ENCODE measurements at places on chromosomes 4 and X.

- DNase-seq = no peak
These were observed at the start of gene HEPH for GRCh38 chrX:66163849-66164411. Gene HEPH (plus strand): TSS chrX:66164247. CDS start chrX:66170571, 6,324 bp downstream.

- DNase-seq = no peak
These were observed 93.0 kb upstream of the LDB2 start for GRCh38 chr4:16991450-16991849.

GRCh38 chrX:13754765-13755164, 20.2 kb downstream of the OFD1 start:
- DNase-seq = no peak

- no peak for DNase-seq
These were observed 403 bp upstream of the LGI2 start for GRCh38 chr4:25031077-25031621.

GRCh38 chrX:8010105-8010504, 82.9 kb upstream of the PNPLA4 start:
- no peak for DNase-seq

GRCh38 chr4:94621491-94622080, 136.2 kb upstream of the BMPR1B start:
- DNase-seq = peak; percentile 38

GRCh38 chr4:111530446-111530845, 614.8 kb upstream of the FAM241A start:
- DNase-seq = no peak

DNA sequence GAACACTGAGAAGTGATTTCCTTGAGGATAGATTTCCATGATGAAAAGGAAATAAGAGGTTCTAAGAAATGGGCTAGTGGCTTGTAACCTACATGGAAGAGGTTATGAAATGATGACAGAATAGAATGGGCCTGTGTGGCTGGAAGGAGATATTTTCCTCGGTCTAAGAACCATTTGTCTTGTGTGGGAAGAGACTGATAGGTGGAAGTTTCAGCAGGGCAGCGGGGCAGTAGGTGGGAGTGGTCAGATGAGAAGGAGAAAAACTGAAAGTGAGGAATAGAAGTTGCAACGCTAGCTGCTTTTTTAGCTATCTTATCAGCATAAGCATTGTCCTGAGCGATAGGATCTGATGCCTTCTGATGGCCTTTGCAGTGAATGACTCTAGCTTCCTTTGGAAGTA, 211.4 kb upstream of the GALNT7 start:
- DNase-seq = no peak

DNA sequence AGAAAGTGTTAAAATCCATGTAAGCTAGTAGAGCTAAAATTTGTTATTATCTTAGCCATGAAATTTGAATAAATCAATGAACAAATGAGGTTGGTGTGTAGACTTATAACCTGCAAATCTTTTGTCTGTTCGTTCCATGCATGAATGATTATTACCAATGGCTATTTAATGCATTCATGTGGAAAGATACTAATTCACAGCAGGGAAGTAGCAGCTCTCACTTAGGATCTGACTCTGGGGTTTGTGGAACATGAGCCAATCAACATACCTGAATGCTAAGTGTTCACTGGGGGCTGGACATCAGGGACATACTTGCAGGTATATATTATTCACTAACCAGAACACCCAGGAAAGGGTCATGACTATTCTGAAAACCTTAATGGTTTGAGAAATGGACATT, 444.1 kb downstream of the STIM2 start:
- DNase-seq = no peak

- no peak for DNase-seq
These were observed 13.4 kb upstream of the STK32B start for GRCh38 chr4:5037553-5038551.

DNA sequence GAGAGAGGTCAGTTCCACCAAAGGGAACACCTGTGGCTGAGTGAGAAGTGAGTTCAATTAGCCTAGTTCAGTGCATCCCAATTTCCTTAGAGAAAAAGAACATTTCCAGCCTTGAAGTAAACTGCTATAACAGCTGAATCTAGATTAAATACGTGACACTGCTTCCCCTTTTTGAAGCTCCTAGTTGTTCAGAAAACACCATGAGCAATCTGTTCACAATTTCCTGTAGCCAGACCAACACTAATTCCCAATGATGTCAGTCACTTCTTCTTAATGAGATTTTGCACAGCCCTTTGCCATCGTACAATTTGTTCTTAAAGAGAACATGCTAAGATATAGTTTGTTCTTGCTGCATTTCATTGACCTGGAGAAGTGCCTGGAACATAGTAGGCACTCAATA, 144.6 kb upstream of the EDNRA start:
- no peak for DNase-seq

- no peak for DNase-seq
These were observed 1.1 kb downstream of the DOCK11 start for GRCh38 chrX:118496763-118497079.

- DNase-seq = no peak
These were observed 820.3 kb upstream of the PCDH10 start for GRCh38 chr4:132328761-132329160.

GRCh38 chrX:115583496-115584004, 22.6 kb downstream of the PLS3 start:
- DNase-seq = no peak

DNA sequence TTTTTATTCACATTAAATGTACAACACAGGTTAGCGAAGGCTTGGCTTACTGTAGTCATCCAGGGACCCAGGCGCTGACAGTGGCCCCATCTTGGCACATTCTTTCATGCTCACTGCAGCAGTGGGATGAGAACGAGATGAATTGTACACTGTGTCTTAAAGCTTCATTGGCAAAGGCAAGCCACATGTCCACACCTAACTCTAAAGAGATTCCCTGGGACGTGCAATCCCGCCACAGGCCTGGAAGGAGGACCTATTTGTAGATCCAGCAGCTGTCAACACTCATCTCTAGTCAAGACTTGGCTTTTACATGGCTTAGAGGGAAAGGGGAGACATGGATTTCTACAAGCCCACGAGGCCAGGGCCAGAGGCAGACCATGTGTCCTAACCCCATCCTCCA, 16.1 kb upstream of the CXCR3 start:
- no peak for DNase-seq

DNA sequence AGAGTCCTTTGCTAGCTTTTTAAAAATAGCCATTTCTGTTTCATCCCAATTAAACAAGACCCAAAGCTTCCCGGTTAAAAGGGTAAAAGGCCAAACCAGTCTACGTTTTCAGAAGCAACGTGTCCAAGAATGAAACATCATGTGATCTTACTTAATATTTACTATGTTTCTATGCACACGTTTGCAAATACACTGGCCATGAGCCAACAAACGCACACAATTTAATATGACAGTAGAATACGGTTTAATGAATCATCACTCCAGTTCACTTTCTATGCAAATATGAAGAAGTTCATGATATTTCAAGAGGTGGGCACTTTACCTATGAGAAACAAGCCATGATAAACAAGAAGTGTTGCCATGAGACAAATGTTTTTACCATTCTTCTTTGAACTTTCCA, 4.3 kb downstream of the NR0B1 start:
- no peak for DNase-seq

DNA sequence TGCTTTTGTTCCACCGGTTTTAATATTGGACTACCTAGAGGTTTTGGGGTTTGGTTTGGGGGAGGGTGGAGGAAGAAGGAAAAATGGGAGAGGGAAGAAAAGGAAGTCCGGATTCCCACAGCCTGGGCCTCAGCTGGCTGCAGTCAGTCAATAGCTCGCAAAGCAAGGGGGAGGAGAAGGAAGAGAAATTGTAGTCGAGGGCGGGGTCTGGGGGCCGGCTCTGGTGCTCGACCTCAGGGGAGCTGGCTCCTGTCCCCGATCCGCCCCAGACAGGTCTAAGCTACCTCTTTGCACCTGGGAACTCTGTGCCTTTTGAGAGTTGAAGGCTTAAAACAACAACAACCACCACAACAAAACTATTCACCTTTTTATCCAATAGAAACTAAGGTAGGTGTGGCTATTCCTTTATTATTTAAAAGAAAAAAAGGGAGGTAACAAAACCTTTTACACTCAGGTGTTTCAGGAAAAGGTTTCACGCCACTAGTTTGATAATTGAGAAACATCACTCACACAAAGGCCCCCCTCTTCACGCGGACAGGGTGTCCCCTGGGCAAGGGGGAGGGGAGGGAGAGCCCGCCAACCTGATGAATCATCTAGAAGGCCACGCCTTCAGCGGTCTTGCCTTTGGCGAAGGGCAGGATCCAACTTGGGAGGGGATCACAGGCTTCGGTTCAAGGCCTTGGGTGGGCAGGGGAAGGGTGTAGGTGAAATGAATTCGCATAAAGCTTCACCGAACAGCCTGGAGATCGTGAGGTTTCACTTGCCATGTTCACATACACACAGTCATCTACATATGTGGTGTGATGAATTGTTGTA, 1.6 kb upstream of the LNX1 start:
- DNase-seq = no peak

DNA sequence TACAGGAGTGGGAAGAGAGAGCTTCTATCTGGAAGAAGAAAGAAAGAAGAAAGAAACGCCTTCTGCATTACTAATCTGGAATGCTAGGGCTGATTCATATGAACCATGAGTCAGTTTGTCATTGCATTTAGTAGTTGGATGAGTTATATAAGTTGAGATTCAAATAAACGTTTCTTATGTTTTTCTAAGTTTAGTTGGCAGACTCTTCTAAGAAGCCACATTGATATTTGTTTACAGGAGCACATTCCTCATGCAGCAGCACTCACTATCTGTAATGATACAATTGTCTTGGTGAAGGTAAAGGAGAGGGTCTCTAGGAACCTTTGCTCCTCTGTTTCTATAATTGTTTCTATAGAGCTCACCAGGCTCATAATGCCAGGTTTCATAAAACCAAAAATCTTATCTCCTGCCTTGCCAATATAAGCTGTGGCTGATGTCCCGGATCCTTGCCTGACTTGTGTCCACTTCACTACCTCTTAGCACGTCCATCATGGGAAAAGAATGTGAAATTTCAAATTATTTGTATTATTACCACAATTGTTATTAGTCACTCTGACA, 39.5 kb downstream of the HOPX start:
- DNase-seq = peak; percentile 80

DNA sequence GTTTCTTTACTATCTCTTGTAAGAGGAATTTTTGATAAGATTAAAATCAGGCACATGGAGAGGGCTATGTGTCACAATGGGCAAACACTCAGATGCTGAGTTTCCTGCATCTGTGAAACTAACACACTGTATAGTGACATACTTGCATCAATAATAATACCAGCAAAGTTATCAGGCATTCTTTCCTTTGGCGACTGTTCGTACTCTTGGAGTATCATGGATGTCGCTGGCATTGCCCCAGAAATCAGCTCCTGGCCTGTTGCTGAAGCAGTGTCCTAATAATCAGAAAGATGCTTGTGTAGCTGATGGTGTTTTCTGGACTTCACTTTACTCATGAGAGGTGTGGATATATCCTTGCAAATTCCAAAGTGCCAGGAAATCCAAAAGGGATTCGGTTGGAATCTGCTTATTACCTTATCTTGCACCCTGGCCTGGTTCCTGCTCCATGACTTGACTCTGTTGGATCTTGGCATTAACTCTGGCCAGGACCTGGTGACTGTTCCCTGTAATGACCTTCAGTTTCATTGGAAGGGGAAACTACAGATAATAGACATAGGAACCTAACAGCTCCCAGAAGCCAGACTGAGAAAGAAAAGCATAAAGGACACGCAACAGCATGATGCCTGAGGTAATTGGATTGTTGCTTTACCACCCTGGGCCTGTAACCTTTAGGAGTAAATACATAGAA, 762.5 kb upstream of the GRIA3 start:
- DNase-seq = no peak

DNA sequence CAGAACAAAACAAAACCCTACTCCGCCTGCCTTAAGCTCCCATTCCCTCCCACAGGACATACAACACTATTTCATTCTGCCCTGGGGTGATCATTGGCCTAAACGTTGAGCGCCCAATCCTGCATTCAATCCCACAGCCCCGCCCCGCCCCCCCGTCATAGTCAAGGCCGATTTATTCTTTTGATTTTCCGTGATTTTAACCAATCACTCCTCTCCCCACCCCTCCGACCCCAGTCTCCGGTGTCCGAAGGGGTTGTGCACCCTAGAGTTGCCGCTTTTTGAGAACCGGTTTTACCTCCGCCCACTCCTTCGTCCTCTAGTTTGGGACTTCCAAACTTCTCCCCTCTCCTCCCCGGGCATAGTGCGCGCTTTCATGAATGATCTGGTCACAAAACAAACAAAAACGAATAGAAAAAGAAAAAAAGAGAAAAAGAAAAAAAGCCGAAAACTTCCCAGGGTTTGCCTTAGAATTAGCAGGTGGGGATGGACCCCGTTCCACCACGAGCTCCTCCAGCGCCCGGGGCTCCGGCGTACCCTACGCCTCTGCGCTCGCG, 446 bp upstream of the UBE2A start:
- DNase-seq = peak; percentile 15

- no peak for DNase-seq
These were observed 174.4 kb downstream of the CAMK2D start for GRCh38 chr4:113587156-113587555.

DNA sequence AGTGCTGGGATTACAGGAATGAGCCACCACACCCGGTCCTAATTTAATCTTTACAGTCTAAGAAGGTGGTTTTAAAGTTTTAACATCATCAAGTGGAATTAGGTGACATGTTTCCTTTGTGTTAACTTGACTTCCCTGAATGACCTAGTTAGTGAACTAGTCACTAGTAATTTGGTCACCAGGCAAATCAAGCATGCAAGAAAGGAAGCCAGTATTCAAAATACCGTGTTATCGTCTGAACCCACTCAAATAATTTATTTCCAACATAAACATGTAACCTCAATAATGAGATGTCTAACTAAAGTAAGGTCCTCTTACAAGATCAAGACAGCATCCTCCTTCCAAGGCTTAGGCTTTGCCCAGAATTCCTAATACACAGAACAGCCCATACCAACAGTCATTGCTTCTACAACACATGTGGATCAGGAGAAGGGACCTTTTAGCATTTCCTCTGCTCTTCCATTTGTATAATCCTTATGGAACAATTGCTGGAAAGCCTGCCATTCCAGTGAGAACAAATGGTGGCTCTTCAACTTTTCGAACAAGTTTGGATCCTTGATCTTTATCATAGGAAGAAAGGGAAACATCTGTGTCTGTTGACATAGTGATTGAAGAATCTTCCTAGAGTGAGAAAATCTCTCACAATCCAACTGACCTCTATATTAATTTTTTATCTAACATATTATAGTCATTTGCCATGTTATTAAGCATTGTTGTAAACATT, 97.2 kb downstream of the ANXA3 start:
- no peak for DNase-seq

DNA sequence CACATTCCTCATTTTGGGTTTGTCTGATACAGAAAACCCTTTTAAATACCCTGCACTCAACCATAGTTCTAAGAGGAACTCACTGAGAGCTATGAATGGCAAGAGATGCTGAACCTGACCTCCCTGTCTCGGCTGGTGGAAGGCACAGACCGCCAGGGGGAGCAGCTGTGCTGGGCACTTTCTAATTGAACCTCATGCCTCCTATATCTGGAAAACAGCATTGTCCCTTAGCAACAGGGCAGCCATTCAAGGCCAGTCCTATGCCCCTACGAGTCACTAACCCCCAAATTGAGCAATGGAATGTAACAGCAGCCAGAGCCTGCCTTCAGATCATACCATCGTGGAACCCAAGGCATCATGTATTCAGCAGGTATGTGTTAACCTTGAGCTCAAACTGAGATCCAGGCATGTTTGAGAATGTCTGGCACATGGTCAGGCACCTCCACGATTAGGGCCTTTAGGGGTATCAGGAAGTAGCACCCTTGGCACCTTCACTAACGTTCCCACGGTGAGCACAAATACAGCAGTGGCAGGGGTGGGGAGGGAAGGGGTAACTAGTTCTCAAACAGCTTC, 5.1 kb downstream of the USP27X start:
- DNase-seq = peak; percentile 26

- DNase-seq = no peak
These were observed 1495.5 kb upstream of the ADGRL3 start for GRCh38 chr4:59704616-59705015.

Measured in HCT116 (cell line).